ENCODE measurements at places on chromosomes 2 and 18. TPM values are rescaled to one million over a fixed set of nuclear protein-coding genes. Genes with fewer than 3 reads are reported as not detected.

GRCh38 chr18:44651478-44651877 is 29.2 kb upstream of the SETBP1 start:
- peak; percentile 68 for DNase-seq

The C2orf80 gene
- not detected for total RNA-seq

GRCh38 chr2:98759338-98759737 is 28.4 kb upstream of the MGAT4A start:
- DNase-seq: no peak

- DNase-seq: peak; percentile 93
Measured at GRCh38 chr2:150142561-150142960, 344.9 kb downstream of the RND3 start.

DNA sequence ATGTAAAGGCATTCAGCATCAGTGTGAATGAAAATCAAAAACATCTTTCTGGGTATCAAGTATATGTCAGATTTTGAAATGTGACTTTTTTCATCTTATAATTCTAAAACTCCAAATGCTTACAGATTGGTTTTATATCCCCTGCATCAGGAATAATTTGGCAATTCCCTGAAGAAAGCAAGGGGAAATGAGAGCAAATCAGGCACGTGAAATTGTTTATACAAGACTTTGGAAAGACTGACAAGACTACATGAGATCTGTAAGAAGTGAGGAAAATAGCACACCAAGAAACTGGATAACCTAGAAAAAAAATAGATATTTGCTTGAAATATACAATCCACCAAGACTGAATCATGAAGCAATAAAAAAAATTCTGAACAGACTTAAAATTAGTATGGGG is 13.8 kb downstream of the COL6A3 start:
- DNase-seq: no peak

The DTNA gene
- 0.48 TPM for total RNA-seq

Measured in foreskin keratinocyte (primary cell).